NCI-H1930 (cell line): ENCODE measurements at places on chromosomes 6 and 20.

GRCh38 chr6:139829576-139829975, 455.1 kb upstream of the CITED2 start:
- no peak for DNase-seq

GRCh38 chr20:10332656-10333415, 101.2 kb downstream of the MKKS start:
- no peak for DNase-seq

- no peak for DNase-seq
These were observed 49.3 kb downstream of the CYB5R4 start for GRCh38 chr6:83908813-83909212.

GRCh38 chr6:156585859-156586258, 191.3 kb upstream of the ARID1B start:
- no peak for DNase-seq

- DNase-seq = no peak
These were observed 103.9 kb upstream of the JAG1 start for GRCh38 chr20:10777710-10778109.

GRCh38 chr6:135228486-135228885, 47.4 kb downstream of the MYB start:
- no peak for DNase-seq

GRCh38 chr6:122798099-122798641, 9.1 kb downstream of the SMPDL3A start:
- no peak for DNase-seq

GRCh38 chr20:54176610-54177009, 2.8 kb upstream of the CYP24A1 start:
- no peak for DNase-seq

GRCh38 chr6:149864578-149865535, 698 bp upstream of the LRP11 start:
- peak; percentile 46 for DNase-seq

- no peak for DNase-seq
These were observed 12.9 kb downstream of the SPINT3 start for GRCh38 chr20:45502561-45502960.

- DNase-seq = no peak
These were observed 187.6 kb downstream of the CD83 start for GRCh38 chr6:14305131-14305530.

- no peak for DNase-seq
These were observed 79.9 kb upstream of the SPTLC3 start for GRCh38 chr20:12928755-12929401.

DNA sequence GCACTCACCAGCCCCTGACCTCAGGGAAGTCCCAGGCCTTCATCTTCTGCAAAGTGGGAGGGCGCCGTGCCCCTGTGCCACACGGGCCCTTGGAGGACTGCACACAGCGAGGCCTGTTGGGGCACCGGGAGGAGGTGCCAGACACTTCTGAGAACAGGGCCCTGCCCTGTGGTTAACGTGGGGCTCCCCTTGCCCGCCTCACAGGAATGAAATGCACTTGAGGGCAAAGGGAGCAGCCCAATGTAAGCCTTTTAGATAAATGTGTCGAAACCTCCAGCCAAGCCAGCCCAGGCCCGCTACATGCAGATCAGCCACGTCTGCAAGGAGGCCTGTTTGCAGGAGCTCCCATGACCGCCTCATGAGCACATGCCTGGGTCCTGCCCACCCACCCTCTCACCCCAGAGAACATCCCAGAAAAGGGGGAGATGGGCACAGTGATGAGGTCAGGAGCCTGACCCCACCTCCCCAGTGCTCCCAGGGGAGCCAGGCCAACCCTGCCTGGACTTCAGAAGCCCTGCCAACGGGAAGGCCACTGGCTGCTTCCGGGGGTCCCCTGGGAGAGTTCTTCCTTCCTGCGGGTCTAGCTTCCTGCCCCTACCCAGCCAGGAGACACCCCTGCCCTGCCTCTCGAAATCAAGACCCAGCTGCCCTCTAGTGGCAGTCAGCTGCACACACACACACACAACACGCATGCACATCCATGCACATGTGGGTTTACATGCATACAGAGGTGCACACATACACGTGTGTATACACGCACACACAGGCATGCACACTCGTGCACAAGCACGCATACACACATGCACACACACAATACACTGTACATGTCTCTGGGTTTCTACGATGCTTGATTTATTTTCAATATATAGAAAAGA, 178.7 kb downstream of the TAF4 start:
- DNase-seq = peak; percentile 21

DNA sequence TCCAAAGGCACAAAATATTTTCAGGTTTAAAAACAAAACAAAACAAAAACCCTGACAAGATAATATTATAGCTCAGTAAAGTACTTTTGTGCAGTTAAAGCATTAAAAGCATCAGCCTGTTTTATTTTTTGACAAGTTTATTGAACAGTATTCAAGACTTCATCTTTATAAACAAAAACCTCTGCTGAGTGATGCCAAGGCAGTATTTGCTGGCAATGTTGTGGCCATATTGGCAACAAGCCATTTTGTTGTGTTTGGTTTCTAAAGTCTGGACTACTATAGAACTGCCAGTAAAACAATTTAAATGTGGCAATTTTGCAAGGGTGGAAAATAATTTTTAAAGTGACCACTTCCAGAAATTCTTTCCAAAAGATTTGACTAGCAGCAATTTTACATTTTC, 15.9 kb downstream of the CPNE1 start:
- DNase-seq = no peak

DNA sequence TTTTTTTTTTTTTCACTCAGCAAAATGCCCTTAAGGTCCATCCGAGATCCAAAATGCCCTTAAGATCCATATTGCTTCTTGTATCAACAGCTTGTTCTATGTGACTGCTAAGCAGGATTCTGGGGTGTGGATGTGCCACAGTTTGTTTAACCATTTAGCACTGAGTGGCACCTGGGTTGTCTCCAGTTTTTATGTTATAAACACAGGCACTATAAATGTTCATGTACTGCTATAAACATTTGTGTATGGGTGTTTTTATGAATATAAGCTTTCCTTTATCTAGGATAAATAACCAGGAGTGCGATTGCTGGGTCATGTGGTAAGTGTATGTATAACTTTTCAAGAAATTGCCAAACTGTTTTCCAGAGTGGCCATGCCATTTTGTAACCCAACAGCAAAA, 386.0 kb downstream of the RNGTT start:
- no peak for DNase-seq

DNA sequence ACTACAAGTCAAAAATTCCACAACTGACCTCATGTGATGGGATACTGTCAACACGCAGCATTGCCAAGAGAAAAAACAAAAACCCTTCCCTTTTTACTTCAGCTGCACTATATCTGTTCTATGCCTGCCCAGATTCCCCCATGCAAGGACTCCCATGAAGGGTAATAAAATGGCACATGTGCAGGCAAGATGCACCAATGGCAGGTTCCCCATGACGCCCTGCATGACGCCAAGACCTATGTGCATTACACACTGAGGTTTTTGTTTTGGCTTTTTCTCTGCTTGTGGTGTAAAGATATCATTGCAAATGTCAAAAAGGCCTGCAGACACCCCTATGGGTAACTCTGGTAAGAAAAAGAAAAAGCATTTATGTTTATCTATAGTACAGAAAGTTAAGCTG, 403.4 kb downstream of the HDGFL1 start:
- no peak for DNase-seq

DNA sequence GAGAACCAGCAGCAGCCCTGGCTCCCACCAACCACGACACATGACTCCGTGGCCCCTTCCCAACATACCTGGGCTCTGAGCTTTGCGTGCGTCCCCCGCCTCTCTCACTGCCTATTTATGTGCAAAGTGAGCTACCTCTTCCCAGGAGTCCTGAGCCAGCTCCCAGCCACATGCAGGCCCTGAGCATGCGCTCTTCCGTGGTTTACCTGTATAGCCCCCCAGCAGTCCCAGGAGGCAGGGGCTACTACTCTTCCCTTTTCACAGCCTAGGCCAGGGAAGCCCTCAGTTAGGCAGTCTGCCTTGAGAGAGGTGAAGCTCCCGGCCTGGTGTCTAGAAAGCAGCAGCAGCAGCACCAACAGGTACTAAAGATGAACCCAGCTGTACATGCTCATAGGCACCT, 114.8 kb upstream of the CDYL start:
- no peak for DNase-seq

DNA sequence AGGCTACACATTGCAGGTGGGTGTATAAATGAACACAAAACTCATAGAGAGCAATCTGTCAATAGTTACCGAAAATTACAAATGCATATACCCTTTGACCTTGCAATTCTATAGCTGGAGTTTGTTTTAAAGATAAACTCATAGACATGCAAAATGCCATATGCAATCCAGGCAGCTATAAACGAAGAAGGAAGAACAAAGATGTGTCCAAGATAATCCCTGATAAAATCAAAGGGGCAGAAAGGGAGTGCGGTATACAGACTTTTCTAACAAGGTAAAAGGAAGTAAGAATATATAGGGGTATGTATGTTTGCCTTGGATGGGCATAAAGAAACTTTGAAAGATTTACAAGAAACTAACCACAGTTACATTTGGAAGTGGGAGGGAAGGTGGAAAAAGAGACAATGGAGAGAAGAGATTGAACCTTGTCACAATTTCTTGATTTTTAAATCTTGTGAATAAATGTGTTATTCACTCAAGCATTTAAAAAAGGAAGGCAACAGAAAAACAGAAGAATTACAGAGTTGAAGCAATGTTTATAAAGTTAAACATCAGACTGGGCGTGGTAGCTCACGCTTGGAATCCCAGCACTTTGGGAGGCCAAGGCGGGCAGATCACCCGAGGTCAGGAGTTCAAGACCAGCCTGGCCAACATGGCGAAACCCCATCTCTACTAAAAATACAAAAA, 29.9 kb downstream of the FAM8A1 start:
- no peak for DNase-seq

GRCh38 chr6:82270881-82271635, 23.5 kb upstream of the IBTK start:
- no peak for DNase-seq

GRCh38 chr6:81985191-81985590, 232.7 kb upstream of the TENT5A start:
- DNase-seq = no peak

- DNase-seq = peak; percentile 3
These were observed 186.1 kb downstream of the UNC5CL start for GRCh38 chr6:40852779-40853373.

- no peak for DNase-seq
These were observed 135.3 kb downstream of the ZFAND3 start for GRCh38 chr6:37954791-37955190.

- no peak for DNase-seq
These were observed 72.8 kb downstream of the KIF13A start for GRCh38 chr6:17914651-17915050.

DNA sequence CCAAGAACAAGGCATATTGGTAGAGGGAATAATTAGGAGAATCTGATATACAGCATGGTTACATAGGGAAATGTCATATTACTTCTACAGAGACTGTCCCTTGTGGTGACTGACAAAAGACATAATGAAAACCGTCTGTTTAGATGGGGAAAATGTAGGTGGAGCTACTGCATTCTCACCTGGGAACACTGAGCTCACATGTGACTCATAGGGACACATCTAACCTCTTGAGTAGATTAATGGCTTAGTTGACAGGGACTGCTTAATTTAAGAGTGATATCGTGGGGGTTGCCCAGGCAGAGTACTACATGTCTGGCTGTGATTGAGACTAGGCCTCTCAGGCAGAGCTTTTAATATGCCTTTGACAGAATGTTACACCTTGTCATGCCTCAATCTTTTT, 235.3 kb upstream of the ZFP64 start:
- no peak for DNase-seq

DNA sequence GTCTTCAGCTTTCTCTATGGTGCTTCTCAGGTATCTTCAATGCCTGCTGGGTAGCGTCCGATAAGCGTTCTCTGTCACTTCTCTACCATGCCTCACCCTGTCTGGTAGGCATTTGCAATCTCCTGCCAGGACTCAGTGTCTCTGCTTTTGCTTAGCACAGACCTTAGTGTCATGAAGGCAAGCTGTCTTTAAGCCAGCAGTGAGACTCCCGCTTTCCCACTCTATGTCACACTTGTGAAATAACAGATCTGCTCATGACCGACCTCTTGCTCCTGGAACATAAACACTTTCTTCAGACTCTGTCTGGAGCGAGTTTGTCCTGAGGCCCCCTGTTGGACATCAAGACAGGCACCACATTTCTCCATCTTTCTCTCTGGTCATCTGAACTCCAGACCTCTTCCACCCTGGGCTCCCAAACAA, 17.0 kb downstream of the ADGRB3 start:
- no peak for DNase-seq

GRCh38 chr6:35170166-35170565, 29.0 kb upstream of the TCP11 start:
- no peak for DNase-seq
